ENCODE measurements at places on chromosomes 2 and 18.
A peak's percentile ranks its signal among the peaks of the same experiment; 100 is the strongest.

GRCh38 chr2:16093639-16094529, 153.5 kb downstream of the MYCN start:
- no peak for DNase-seq

- no peak for DNase-seq
These were observed 516.9 kb upstream of the DSEL start for GRCh38 chr18:68033466-68033865.

- DNase-seq, result peak; percentile 89
These were observed 148.8 kb downstream of the VAPA start for GRCh38 chr18:10062302-10063300.

- DNase-seq, result no peak
These were observed 84.3 kb downstream of the GBX2 start for GRCh38 chr2:236083934-236084333.

DNA sequence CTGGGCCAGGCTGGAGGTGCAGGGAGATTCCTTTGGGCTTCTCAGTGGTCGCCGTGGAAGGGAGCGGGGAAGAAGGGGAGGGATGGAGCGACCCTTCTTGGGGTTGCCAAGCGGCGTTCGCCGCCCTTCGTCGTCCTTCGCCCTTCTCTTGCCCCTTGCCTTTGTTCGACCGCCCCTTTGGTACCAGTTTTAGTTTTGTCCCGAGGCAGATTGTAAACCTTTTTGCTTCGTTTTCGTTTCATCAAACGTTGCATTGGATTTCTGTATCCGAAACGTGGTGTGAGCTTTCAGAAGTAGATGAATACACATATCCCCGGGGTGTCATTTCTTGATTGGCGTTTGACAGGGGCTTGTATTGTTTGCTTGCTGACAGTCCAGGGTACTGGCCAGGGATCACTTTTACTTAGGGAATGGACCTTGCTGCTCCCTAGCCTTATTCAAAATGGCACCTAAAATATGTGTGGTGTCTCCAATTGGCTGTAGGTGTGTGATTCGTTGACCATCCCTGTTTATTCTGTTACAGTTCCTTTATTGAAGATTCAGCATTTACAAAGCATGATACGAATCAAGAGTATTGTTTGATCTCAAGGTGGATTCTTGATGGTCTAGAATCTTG, 788 bp downstream of the USP14 start:
- DNase-seq, result peak; percentile 41

DNA sequence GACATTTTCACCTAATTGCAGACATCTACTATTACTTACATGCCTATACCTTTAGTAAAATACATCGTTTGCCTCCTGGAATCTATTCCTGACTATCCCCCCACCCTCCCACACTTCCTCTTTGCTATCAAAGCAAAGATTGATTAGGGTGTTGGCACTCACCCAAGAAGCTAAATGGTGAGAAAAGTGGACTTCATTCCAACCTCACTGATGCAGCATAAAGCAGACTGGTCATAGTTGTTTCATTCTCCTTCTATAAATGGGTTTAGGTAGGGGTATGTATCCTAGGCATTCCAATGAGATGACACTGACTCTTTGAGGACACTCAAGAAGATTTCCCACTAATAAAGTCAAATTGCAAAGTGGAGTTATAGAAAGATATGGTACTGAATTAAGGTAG, 97.4 kb downstream of the LRP1B start:
- no peak for DNase-seq

DNA sequence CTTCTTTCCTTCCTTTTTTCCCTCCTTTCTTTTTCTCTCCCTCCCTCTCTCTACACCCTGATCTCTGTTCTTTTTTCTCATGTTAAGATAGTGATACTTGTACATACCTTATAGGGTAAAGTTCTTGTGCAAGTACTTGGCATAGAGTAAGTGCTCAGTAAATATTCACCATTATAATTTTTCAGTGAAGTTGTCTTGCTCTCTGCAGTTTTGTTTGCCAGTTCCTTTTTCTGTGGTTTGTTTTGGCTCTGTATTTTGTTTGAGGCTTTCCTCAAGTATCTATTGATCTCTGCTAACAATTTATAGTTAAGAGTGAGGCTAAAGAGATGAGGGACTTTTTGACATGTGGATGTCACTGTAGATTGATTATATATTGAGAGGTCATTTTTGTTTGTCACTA, 48.0 kb downstream of the MTX2 start:
- DNase-seq, result no peak

- DNase-seq, result no peak
These were observed 174.4 kb downstream of the DSEL start for GRCh38 chr18:67342159-67342558.

DNA sequence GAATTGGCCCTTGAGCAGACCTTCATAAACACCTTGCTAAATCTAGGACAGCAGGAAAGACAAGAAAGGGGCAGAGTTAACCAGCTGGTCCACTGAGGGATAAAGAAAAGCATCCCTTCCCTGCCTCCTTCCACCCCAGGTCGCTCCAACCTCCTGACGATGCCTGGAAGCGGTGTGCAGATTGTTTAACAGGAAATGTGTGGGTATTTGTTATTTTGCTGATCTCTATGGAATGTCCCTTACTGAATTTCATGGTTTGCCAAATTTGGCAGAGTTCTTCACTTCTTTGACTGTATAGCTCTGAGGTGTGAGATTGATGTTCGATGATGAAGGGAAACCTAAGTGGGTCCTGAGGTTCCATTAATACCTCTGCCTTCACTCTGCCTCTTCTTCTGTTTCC, 72.9 kb downstream of the MAP3K20 start:
- DNase-seq, result no peak
